CD4-positive, alpha-beta T cell treated with Interleukin-15 for 4 hours (primary cell): ENCODE measurements at places on chromosomes 7 and 10.

DNA sequence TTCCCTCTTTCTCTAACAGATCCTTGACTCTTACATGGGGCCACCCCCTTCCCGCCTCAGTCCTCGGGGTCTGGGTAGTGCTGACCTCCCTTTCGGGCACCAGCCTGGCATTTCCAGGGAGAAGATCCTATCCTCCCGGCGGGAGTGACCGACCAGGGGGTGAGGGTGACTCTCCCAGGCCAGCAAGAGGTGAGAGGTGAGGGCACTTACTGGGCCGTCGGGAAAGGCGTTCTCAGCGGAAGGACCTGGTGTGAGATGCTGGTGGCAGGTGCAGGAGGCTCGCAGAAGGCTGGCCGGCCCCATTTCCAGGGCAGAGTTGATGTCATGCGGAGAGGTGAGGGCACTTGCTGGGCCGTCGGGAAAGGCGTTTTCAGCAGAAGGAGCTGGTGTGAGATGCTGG, 4.2 kb upstream of the FOXL3 start:
- no peak for DNase-seq

GRCh38 chr10:73597346-73597745, 6.2 kb upstream of the USP54 start:
- no peak for DNase-seq

- no peak for DNase-seq
Observed at GRCh38 chr7:148104136-148104716, 486.3 kb upstream of the C7orf33 start.

- no peak for DNase-seq
Observed at GRCh38 chr7:4265066-4265465, 417.0 kb upstream of the FOXK1 start.

GRCh38 chr10:128908499-128908898, 558.5 kb upstream of the MGMT start:
- DNase-seq = no peak

DNA sequence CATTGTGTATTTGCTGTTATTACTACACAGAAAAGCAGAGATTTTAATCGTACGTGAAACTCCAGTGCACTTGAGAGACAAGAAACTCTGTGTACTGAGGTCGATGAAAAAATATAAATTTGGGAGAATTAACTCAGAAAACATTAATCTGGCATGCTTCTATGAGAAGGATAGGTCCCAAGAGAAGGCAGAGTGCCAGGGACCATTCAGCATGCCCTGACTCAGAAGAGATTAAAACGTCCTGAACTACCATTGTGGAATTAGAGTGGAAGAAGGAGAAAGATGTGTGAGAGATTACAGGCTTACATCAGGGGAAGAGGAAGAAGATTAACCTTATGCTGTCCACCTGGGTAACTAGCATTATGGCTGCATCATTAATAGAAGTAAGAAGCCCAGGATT, 72.4 kb downstream of the REEP3 start:
- no peak for DNase-seq

DNA sequence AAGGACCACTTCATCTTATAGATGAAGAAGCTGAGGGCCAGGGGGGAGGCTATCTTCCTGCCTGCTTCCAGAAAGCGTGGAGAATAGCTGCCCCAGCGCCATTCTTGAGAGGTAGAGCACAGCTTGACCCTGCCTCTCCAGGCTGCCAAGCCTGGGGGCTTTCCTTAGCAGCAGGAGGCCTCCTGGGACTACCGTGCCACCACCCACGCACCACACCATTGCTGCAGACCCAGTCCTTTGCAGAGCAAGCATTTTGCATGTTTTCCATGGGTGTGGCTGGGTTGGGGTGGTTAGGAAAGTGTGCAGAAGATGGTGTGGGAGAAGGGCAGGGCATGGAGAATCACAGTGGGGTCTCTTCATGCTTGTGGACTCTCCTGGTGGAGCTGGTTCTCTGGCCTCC, 64.9 kb downstream of the TBXAS1 start:
- DNase-seq = no peak

- no peak for DNase-seq
Observed at GRCh38 chr10:50469288-50469687, 154.5 kb downstream of the SGMS1 start.

- no peak for DNase-seq
Observed at GRCh38 chr7:30681815-30682211, 443 bp downstream of the CRHR2 start.

DNA sequence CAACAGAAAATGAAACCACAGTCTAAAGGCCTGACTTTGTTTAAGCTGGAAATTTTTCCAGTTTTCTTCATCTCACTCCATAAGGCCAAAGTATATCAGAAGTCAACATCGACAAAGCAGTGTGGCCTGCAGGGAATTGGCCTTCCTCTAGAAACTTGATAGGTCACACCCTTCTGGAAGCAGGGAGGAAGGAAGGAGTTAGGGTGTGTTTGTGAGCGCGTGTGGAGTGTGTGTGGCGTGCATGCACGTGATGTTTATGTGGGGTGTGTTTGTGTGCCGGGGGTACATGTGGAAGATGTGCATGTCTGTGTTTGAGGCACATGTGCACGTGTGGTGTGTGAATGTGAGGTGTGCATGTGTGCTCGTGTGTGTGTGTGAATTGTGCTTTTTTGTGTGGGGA, 28.6 kb downstream of the ZC3HAV1 start:
- DNase-seq = no peak
